Non-pigmented ciliary epithelial cell (primary cell): ENCODE measurements at places on chromosomes 5 and 9.

DNA sequence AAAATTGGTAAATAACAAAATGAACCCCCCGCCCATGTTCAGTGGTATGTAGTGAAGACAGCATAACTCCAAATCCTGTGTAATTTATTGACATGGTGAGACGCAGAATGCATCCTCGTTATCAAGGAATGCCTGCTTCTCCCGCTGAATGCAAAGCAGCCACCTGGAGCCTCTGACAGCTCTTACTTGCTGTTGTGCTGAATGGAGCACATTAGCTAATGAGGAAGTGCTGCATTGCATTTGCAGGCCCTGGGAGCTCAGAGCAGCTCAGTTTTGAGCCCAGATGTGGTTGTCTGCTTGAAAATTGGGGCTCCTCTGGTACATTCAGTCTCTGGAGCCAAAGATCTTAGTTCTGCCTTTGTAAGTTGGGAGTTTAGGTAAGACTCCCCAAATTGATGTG, 28.9 kb downstream of the PLAC8L1 start:
- no peak for DNase-seq

- DNase-seq = no peak
Observed at GRCh38 chr5:5383461-5383860, 39.0 kb upstream of the ICE1 start.

GRCh38 chr9:78207901-78208300, 28.0 kb upstream of the CEP78 start:
- no peak for DNase-seq

- DNase-seq = no peak
Observed at GRCh38 chr5:10653043-10653442, 89.2 kb downstream of the ANKRD33B start.

GRCh38 chr5:45521067-45521466, 175.1 kb downstream of the HCN1 start:
- DNase-seq = no peak

- peak; percentile 41 for DNase-seq
Observed at GRCh38 chr5:106171708-106172107, 1499.0 kb downstream of the EFNA5 start.

DNA sequence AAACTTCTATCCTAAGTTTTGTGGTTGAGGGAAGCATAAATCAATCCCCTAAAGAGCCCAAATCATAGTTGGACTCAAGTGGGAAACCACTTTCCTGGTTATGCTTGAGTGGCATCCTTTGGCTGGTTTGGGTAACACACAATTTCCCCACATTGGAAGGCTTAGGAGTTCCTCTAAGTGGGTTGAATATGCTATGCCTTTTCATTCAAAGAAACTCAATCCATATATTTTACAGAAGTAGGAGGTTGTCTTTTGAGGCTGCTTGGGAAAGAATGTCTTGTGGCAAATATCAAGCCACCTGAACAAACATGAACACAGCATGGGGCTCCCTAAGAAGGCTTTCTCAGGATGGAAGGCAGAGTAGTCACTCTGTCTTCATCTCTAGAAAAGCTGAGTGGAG, 121.1 kb downstream of the SPATA31D1 start:
- DNase-seq = peak; percentile 60
